Stimulated activated CD4-positive, alpha-beta T cell treated with anti-CD3 and anti-CD28 coated beads, Interleukin-2, amount 100 ng/mL, for 48 hours (primary cell): ENCODE measurements at places on chromosomes 2 and 18.

GRCh38 chr2:49359721-49360406 is 205.5 kb upstream of the FSHR start:
- DNase-seq = no peak

GRCh38 chr2:3210257-3210656 is 167.4 kb downstream of the EIPR1 start:
- no peak for DNase-seq

GRCh38 chr2:74653589-74653984 is 460 bp upstream of the SEMA4F start:
- DNase-seq = no peak

GRCh38 chr2:73700131-73700611 is 37.0 kb downstream of the TPRKB start:
- DNase-seq = no peak

DNA sequence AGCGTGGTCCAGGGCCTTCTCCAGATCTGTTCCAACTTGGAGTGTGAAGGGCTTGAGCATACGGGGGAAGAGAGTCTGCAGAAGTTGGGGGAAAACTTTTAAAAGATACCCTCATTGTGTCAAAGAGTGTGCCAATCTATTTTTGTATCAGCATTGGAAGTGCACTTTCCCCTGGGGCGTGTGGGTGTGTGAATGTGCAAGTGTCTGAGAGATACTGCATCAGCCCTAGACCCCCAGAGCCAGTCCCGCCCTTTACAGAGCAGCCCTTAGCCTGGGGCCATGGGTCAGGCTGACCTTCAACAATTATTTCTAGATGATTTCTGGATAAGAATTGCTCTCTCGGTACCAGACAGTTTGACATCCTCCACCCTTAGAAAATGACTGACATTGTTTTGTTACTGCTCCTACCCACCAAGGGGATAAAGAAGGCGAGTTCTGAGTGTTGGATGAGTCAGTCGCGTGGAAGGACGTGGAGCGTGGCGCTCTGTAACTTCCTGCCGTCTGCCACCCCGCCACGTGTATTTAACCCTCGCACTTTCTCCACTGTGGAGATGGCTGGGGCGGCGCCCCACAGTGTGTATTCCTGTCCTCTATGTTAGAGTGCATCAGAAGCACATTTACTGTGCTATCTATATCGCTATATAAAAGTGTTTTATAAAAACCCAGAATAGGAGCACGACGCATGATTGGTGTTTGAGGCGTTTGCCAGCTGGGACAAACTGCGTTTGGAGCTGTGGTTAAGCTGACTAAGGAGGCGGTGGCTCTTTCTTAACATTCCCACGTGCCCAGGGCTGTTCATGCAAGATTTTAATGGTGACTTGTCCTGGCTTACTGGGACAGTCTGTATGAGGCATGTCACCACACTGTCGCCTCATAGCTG is 122.6 kb downstream of the CABLES1 start:
- no peak for DNase-seq

- no peak for DNase-seq
Observed at GRCh38 chr2:236705295-236706105, 135.9 kb downstream of the ACKR3 start.
